Non-pigmented ciliary epithelial cell (primary cell): ENCODE measurements at places on chromosomes 1 and 21.

GRCh38 chr1:235331401-235331800 is 3.0 kb downstream of the GGPS1 start:
- no peak for DNase-seq

DNA sequence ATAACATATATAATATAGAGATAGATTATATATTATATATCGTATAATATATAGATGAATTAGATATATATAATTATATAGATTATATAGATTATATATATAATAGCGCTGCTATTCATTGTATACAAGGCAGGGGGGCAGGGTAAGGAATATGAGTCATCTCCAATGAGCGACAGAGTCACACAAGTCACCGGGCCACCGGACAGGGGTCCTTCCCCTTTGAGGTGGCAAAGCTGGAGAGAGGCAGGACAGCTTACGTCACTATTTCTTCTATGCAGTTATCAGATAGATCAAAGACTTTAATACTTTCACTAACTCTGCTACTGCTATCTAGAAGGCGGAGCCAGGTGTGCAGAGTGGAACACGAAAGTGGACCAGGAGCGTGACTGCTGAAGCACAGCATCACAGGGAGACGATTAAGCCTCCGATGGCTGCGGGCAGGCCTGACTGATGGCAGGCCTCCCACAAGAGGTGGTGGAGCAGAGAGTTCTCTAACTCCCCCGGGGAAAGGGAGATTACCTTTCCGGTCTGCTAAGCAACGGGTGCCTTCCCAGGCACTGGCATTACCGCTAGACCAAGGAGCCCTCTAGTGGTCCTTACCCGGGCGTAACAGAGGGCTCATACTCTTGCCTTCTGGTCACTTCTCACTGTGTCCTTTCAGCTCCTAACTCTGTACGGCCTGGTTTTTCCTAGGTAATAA is 2154.7 kb downstream of the MRPL39 start:
- DNase-seq, result no peak

- no peak for DNase-seq
Measured at GRCh38 chr1:31133368-31133767, 67.9 kb upstream of the PUM1 start.

- DNase-seq, result no peak
Measured at GRCh38 chr1:47574451-47575165, 136.8 kb downstream of the FOXD2 start.

DNA sequence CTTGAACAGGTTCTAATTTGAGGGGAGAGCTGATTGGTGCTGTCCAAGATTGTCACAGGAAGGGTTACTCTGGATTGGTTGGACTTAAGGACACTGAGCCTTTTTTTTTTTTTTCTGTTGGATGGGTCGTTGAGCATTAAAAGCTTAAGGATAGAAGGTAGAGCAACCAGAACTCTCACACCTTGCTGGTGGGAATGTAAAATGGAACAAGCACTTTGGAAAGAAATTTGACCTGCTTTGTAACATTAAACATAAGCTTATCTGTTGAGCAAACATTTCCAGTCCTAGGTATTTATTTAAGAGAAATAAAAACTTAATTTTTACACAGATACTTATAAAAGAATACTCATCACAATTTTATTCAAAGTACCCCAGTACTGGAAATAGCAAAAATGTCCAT is 29.8 kb upstream of the PLA2G2A start:
- DNase-seq, result no peak

- DNase-seq, result no peak
Measured at GRCh38 chr1:205748403-205749233, 1.4 kb downstream of the NUCKS1 start.

- no peak for DNase-seq
Measured at GRCh38 chr1:89710498-89711139, 77.7 kb downstream of the LRRC8C start.

DNA sequence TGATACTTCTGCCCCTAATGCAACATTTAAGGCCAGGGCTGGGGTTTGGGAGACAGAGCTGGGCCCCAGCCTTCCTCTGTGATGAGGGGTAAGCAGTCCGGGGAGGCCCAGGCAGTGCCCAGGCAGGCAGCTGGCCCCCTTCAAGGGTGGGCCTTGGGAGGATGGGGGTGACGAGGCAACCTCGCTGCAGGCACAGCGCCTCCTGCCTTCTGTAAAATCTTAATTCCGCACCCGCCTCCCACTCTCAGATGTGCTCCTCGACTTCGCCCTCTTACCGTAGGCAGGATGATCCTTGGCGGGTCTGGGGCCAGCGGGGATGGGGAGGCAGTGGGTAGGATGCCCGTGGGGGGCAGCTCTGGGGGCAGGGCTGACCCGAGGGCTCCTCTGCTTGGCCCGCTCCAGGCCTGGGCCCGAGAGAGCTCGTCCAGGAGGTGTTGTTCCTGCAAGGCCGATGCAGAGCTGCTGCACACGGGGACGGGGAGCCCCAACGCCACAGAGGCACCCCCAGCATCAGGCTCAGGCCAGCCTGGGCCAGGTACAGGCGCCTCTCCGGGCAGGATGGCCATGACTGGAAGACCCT is 9.1 kb downstream of the C21orf58 start:
- no peak for DNase-seq

DNA sequence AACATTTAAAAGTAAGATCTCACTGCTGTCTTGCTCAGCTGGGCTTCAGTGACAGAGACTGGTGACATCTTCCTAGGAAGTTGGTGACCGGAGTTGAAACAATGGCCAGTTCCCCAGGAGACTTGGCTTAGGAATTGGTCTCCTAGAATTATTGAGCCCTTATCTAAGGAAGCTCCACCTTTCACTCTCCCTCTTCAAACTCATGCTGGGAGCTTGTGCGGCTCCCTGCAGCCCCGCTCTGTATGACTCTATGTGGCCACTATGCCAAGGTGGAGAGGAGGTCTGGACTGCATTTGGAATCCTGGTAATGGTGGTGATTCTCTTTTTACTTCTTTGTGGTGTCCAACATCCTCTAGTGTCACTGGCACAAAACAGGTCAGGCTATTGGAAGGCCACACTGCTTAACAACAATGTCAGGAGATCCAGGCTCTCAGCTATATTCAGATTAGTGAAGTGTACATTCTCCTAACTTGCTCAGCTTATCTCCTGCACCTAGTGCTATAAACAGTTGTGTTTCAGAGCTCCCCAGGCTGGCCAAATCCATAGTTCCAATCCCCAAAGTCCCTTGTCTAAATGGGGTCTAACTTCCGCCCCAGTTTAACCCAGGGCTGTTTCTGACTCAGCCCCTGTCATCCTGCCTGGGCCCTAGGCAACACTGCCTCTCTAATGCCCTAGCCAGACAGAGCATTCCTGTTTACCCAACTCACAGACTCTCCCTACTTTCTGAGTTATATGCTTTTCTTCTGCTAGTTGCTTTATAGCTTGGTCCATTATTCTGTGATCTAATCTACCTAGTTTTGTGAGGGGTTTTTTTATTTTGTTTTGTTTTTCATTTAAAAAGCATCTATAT is 18.3 kb downstream of the ATP2B4 start:
- no peak for DNase-seq

- DNase-seq, result peak; percentile 1
Measured at GRCh38 chr1:83791821-83792437, 207.0 kb downstream of the TTLL7 start.
